Effector CD4-positive, alpha-beta T cell (primary cell): ENCODE measurements at places on chromosomes 12 and 14.

DNA sequence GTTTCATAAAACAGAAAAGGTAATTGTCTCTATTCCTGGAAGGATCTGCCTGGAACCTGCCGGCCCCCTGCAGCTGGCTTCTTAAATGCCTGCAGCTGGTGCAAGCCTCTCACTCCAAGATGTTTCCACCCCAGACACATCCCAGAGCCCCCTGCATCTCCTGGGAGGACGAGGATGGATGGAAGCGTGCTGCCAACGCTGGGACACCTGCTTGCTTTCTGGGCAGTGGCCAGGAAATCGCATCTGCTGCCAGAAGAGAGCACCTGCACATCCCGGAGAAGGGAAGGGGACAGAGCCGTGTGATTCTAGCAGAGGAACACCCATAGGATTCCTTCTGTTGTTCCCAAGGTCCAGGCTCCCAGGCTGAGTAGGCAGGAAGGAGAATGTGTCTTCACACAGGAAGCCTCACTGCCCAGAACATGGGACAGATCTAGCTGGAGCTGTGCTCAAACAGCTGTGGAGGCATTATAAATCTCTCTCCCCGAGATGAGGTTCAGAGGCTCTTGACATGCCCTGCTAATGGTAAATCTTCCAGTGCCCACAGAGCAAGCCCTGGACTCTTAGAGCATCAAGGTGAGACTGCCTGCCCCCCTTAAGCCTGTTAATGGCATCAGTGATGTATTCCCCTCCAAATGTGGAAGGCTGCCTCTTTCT lies 138.8 kb upstream of the MAP1LC3B2 start:
- DNase-seq = no peak

GRCh38 chr12:42587601-42588523 lies 1.7 kb downstream of the PRICKLE1 start:
- no peak for DNase-seq

GRCh38 chr14:83559721-83560120 lies 1970.2 kb upstream of the FLRT2 start:
- no peak for DNase-seq

GRCh38 chr14:101026341-101026740 lies 122.8 kb upstream of the RTL1 start:
- no peak for DNase-seq

- DNase-seq = no peak
These were observed 97.2 kb downstream of the SSPN start for GRCh38 chr12:26292596-26292995.

DNA sequence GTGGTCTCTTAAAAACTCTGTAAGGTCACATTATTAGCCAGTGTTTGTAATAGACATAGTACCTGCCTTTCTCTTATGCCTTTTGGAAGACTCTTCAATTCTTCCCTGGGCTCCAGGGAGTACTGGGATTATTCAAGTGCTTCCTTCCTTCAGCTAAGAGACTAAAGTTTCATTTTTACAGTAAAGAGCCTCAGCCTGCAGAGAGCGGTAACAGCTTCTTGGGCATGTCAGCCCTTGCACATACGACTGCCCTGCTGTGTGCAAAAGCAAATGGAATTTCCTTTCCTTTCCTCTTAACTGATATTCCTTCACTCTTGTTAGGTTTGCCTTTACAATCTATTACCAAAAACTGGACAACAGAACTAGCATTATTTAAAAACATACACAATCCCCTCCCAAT lies 32.9 kb upstream of the AMIGO2 start:
- no peak for DNase-seq

DNA sequence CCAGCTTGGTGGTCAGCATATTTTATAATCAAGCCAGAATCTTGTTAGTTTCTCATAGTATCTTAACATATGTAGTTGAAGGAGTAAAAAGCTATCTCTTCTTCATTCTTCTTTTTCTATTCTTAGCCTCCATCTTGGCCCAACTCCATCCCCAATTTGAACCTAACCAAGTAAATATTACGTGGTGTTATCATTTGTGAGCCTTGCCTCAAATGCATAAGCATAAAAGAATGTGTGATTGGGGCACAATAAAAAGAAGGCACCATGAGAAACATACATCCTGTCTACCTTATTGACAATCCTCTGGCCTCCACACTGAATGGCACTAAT lies 181.4 kb upstream of the BMP4 start:
- no peak for DNase-seq

DNA sequence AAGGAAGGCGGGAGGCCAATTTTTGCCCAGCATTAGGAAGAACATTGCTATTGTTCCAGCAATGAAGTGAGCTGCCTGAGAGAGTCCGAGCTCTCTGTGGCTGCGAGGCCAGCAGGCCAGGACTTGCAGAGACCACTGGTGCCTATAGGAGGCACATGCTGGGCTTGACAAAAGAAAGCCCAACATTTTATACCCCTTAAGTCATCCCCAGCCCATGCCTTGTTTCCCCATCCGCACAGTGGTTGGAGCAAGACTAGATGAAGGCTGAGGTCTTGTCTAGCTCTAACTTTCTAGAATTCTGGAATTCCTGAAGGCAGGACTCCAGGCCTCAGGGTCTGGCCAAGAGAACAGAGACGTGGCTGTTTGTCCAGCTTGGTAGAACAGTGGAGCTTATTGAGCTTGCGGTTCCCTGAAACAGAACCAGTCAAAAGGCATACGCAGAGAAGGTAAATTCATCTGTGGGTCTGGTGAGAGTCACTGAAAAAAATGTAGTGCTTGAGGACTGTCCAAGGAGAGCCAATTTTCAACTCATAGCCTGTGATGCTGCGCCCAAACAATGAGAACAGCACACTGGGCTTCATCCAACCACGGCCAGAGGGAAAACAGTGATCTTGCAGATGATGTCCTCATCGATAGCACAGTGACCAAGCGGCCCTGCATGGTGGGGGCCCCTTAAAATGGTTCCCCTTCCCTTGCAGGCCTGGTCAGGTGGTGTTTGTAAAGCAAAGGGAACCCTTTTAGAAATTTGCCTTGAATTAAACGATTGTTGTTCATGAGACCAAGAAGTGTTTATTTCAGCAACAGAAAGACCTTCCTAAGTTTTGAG lies 27.1 kb upstream of the COL2A1 start:
- no peak for DNase-seq

GRCh38 chr12:9449181-9449580 lies 158.5 kb downstream of the KLRB1 start:
- DNase-seq = no peak

DNA sequence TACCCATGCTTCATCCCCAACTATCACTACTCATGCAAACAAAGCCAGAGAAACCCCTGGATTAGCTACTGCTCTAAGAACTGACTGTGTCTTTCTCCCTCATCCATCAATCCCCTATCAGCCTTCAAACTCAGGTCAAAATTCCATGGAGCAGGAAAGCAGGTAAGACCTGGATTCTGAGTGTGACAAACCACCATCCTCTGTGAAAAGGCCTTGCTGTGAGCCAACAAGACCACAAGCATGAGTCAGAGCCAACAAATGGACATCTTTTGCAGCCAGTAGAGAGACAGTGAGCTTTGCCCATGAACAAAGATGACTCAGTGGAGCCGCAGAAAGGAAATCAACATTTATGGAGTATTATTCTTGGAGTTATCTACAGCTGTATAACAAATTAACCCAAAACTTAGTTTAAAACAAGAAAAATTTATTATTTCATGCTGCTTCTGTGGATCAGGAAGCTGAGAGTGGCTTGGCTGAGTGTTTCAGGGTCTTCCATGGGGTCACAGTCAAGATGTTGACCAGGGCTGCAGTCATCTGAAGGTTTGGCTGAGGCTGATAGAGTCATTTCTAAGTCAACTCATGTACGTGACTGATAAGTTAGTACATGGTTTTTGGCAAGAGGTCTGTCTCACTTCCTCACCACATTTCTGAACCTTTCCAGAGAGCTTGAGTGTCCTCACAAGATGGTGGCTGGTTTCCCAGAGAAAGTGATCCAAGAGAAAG lies 61.1 kb downstream of the PITPNM2 start:
- no peak for DNase-seq

GRCh38 chr14:37251775-37252174 lies 54.0 kb downstream of the MIPOL1 start:
- DNase-seq = no peak

DNA sequence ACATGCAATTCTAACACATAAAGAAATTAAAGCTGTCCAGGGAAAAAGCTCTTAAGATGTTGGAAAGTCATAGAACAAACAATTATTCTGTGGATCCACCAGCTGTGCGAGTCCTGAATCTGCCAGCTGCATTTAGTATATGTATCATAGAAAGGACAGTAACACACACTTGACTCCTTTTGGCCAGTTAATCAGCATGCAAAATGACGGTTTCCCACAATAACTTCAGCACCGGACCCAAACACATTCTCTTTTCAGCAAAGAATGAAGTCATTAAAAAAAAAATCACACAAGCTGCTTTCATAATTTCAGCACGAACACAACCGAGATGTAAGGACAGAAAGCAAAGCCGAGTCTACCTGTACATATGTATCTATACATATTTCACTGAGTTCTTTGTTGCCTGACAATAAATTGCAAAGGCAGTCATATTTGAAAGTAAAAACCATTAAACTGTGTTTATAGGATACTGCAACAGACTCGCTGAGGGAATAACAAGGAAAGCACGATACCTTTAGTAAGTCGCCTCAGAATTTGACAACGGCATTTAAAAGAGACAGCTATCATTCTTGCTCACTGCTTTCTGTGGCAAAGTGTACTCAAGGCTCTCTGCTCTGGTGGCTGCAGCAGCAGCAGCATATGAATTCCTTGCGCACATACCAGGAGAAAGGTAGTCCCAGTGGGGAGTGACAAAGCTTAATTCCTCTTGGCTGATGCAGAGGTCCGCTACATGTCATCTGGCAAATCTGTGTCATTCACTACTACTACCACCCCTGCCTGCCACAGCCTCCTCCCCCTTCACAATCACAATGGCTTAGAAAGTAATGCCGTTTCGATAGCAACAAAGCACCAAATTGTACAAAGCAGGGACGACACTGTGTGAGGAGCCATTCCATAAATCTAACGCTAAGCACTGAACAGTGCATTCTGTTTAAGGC lies at the start of gene GRIP1:
GRIP1 (minus strand) TSS at position 739 of the 938 bp plus-strand sequence; CDS start at position 567, 172 bp downstream.
- no peak for DNase-seq

DNA sequence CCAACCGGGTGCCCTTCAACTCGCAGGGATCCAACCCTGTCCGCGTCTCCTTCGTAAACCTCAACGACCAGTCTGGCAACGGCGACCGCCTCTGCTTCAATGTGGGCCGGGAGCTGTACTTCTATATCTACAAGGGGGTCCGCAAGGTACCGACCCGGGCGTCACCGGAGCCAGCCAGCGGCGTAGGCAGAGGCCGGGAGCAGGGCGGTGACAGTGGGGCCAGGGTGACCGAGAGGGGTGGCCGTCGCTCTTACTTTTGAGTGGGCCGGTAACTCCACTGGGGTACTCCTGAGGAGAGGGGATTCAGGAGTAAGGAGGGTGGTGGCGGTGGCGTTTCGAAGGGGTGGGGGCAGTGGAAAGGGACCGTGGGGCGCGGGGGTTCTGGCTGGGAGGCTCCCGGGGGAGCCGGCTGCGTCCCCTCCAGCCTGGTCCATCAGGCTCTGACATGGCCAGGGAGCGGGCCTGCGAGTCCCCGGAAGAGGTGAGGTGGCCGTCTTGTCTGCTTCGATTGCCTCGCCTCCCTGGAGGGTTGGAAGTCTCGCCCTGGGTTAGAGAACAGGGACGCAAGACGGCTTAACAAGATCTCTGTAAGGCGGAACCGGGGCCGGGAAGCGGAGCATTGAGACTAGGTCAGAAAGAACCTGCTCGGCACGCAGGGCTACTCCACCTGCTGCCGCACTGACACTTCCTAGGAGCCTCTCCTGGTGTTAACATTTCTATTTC lies 491 bp downstream of the WDR20 start:
- DNase-seq = peak; percentile 10

- no peak for DNase-seq
These were observed 87.3 kb upstream of the RIN3 start for GRCh38 chr14:92426237-92426636.

GRCh38 chr14:23601424-23601823 lies 22.8 kb upstream of the JPH4 start:
- no peak for DNase-seq

GRCh38 chr12:53530061-53530460 lies 22.8 kb upstream of the NPFF start:
- no peak for DNase-seq

- DNase-seq = peak; percentile 84
These were observed 538 bp upstream of the GABARAPL1 start for GRCh38 chr12:10211940-10212738.

DNA sequence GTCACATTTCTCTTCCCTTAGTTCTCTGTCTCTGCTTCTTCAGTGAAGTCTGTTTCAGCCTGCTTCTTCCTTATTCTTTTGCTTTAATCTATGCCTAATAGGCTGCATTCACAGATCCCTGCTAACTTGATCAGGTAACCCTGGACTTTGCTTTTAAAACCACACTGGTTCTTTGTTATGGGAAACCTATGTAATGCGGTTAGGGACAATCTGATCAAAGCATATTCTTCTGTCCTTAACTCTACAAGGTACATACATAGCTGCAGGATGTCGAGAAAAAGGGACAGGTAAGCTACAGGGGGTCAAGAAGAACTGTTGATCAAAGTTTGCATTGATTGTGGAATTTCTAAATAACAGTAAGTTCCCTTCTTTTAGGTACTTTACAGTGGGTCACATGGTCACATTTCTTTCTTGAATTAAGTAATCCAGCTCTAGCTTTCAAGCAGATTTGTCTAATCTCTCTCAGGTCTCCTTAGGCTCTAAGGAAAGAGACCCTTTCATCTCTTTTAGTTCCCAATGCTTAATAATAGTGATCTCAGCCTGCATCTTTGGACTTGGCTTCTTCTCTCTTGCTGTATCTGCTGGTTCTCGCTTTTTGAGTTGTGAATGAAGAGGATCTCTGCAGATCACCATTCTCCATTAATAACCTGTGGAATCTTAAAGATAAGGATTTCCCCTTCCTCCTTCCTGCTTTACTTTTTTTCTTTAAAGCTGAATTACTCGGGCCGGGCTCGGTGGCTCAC lies 3.8 kb downstream of the COPZ1 start:
- DNase-seq = no peak

DNA sequence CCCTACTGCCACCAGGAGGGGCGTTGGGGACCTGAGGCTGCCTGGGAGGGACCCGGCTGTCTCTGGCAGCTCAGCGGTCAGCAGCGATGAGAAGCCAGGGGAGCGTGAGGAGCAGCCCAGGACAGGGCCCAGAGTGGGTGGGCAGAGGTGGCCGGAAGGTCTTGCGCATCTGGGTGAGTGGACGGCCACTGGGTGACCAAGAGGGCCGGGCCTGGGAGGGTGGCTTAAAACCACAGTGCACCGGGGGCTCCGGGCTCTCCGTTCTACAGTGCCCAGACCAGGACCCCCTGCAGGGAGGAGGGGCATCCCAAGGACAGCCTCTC lies 10.0 kb downstream of the INF2 start:
- DNase-seq = no peak

DNA sequence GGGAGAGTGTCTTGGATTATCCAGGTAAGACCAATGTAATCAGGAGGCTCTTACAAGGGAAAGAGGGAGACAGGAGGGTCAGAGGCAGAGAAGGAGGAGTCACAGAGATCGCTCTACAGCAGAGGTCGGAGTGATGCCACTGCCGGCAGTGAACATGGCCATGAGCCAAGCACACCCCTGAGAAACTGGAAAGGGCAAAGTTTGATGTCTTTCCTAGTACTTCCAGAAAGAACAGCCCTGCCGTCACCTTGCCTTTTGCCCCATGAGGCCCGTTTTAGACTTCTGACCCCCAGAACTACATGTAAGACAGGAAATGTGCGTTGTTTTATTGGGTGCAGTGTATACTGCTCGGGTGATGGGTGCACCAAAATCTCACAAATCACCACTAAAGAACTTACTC lies 133.7 kb downstream of the CALM1 start:
- no peak for DNase-seq
